ENCODE measurements at places on chromosomes 6 and 20.

DNA sequence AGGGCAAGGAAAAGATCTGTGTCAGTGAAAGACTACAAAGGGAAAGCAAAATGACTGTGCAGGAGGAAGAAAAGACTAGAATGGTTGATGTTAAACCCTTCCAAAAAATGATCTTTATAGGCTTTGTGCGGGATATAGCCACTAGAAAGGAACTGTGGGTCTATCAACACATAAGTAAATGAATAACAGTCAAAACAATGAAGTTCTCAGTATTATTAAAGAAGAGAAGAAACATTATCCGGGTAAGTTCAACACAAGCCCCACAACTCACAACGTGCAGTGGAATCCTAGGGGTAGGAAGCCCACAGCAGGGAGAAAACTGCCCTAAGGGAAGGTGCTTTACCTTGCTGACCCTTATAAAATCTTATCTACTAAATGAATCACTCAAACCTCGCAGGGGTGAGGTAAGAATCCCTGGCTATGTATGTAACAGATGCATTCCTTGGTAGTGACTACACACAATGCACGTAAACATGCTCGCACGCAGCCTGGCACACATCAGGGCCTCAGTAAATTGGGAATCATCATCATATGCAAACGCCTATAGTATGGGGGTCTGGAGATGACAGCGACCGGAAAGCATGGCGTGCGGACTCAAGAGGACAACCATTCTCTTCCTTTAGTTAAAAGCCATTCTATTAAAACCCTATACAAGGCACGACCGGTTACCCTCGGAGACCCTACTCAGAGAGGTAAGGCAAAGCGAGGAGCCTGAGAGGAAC lies 11.3 kb downstream of the TFAP2A start:
- DNase-seq = no peak

DNA sequence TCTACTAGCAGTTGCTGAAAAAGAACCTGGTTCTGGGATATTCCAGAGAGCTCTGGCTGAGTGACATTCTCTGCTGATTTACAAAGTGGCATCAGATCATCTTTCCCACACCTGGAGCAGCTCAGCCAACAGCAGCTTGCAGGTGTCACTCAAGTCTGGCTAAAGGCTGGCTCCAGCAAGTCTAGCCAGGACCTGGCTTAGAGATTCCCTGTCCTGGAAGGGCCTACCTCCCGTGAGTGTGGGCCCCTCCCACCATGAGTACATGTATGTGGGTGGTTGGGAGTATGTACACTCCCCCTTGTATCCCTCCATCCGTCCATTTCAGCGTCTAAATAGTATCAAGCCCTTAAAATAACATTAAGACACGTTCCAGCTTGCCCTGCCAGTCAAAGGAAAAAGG lies 539.3 kb upstream of the ID4 start:
- peak; percentile 90 for DNase-seq

DNA sequence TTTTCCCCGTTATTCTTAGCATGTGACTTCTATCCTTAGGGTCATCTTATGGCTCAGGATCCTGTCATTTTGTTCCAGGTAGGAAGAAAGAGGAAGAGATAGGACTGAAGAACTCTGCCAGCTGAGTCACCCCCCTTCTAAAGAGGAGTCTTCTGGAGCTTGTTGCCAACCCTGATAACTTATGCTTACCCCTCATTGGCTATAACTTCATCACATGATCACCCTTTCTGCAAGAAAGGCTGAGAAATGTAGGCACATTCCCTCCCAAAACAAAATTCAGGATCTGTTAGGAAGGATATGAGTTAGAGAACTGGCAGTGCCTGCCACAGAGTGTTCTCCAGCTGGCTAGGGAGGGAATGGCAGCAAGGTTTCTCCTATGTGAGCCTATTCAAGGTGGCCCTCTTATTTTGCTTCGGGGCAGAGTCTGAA lies 35.6 kb downstream of the ARFGEF2 start:
- DNase-seq = no peak

DNA sequence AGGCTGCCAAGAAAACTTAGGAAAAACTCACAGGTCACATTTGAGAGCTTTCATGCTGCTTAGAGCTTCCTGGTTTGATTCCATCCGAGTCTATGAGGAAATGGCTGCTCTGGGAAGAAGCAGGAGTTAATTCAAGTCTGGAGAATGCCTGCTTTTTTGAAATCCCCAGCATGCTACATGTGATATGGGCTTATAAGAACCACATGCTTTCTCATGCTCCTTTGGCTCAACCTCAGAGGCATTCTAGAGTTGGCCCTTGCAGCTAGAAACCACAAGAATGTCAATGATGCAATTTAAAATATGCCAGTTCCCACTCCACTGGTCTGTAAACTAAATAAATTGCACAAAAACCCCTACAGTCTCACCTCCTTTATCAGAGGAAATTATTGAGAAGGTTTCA lies 142.9 kb upstream of the OLIG3 start:
- DNase-seq = no peak

- DNase-seq = no peak
Measured at GRCh38 chr6:148471624-148472159, 129.1 kb downstream of the SASH1 start.

DNA sequence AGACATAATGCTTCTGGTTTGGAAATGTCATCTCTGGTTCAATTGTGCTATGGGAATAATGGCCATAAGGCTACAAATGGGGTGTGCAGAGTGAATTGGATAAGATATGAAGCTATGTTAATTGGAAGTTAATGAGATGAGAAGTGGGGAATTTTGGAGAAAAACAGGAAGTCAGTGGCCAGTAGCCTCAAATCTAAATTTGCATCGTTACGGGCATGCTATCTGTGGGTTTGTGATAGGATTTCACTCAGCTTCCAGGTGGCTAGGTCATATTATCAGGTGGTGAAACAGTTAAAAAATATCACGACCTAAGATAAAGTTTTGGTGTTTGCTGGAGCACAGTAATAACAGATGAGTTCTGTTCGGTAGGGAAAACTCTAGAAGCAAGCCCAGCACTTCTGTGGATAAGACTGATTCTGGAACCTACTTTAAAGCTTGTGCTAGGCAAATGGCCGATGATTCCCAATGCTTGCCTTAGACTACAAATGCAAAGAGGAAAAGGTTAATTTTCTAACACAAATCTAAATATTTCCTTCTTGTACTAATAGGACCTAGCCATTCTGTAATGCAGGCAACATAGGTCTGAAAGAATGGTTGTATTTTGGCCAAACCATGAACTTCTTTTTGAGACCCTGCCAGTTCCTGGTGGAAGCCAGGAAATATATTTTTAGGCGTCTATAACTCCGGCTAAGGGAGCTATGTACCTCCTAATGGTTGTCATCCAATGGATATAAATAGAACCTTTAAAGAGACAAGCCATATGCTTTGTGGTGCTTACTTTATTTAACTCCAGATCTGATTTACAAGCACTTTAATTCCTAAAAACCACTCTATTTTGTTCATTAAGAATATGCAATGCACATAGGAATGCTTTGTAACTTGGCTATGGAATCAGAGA lies 111.0 kb downstream of the PLCB1 start:
- DNase-seq = no peak

GRCh38 chr6:31765910-31766794 lies 3.7 kb downstream of the SAPCD1 start:
- DNase-seq = no peak

GRCh38 chr20:54062812-54063280 lies 7.5 kb downstream of the BCAS1 start:
- DNase-seq = no peak

GRCh38 chr20:59718071-59718470 lies 113.7 kb downstream of the PHACTR3 start:
- DNase-seq = no peak

DNA sequence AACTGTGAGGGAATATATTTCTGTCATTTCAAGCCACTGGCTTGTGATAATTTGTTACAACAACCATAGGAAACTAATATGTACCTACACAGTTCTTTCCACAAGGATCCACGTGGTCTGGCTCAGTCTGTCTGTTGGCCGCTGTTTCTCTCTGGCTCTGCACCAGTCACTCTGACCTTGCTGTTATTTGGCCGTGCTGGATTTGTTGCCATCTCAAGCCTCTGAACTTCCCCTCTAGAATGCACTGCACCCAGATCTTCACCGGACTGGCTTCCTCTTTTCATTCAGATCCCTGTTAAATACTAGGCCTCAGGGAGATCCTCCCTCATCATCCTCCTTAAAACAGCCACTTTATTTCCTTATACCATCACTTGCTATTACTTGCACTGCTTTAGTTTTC lies 446.8 kb downstream of the TFAP2B start:
- no peak for DNase-seq

GRCh38 chr20:61487346-61487996 lies 235.4 kb downstream of the CDH4 start:
- DNase-seq = no peak

DNA sequence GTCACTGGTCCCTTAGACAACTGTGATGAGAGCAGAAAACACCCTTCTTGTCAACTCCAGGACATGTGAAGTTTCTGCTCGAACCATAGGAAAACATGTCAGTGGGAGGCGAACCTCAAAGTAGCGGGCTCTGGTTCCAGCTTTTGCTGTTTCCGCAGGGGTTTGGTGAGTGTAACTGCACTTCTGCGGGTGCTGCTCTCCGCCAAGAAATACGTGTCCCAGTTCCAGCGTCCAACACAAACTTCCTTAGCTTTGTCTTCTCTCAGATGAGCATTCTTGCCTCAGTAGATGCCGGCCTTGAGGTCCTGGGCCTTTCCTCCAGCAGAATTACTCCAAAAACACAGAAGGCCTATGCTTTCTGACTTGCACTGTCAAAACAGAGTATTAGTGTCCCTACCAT lies 156.3 kb downstream of the FNDC1 start:
- no peak for DNase-seq

GRCh38 chr20:49712646-49712995 lies 1.1 kb downstream of the B4GALT5 start:
- DNase-seq = no peak

DNA sequence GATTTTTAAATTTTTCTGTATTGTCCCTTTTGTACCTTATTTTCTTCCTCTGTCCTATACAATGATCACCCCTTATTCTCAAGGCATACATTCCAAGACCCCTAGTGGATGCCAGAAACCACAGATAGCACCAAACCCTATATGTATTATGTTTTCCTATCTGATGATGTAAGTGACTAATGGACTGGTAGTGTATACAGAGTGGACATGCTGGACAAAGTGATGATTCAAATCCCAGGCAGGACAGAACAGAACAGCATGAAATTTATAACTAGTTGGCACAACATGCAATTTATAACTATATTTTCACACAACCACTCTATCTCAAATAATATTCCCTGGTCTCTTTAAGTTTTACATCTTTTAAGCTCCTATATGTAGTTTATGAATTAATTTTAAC lies 205.6 kb upstream of the FLRT3 start:
- DNase-seq = no peak

- no peak for DNase-seq
Measured at GRCh38 chr20:20713244-20713765, 861 bp upstream of the RALGAPA2 start.

GRCh38 chr6:144920391-144920961 lies 635.3 kb downstream of the UTRN start:
- DNase-seq = no peak

DNA sequence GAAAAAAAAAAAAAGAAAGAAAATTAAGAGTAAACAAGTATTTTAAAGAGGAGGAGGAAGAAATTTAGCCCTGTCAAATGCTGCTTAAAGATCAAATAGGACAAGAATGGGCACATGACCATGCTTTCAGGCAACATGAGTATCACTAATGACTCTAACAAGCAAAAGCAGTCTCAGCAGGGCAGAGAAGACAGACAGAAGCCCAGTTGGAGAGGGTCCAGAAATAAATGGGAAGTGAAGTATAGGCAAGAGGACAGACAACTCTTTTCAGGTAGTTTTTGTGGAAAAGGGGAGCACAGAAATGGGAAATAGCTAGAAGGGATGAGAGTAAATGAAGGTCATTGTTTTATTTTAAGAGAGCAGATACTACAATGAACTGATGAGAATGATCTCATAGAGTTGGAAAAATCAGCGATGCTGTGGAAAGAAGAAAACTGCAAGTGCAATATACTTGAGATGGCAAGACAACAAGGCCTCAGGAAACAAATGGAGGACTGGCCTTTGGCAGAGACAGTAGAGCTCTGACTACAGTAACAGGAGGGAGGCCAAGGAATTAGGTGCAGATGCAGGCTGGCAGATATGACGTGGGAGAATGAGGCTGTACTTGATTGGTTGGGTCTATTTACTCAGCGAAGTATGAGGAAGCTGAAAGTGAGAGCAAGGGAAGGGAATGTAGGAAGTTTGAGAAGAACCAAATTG lies 40.3 kb downstream of the KIF6 start:
- DNase-seq = no peak

DNA sequence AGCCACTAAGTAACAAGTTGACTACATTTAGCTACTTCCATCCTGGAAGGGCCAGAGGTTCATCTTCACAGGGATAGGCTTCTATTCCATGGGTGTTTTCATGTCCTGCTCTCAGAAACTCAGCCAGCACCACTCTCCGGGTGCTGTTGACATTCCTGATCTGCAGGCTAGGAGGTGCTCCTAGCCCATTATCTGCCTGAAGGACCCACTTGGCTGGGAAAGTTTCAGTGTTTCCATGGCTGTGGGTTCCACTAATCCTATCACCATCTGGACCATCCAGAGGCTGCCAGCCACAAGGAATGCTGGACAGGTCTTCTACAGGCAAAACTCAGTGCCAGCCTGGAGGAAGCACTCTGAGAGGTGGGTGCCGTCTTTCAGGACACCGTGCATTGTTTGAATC lies 45.2 kb downstream of the HLA-G start:
- DNase-seq = no peak

- DNase-seq = no peak
Measured at GRCh38 chr6:43836507-43837240, 66.7 kb downstream of the VEGFA start.

GRCh38 chr6:21375151-21376116 lies 218.1 kb upstream of the SOX4 start:
- no peak for DNase-seq

DNA sequence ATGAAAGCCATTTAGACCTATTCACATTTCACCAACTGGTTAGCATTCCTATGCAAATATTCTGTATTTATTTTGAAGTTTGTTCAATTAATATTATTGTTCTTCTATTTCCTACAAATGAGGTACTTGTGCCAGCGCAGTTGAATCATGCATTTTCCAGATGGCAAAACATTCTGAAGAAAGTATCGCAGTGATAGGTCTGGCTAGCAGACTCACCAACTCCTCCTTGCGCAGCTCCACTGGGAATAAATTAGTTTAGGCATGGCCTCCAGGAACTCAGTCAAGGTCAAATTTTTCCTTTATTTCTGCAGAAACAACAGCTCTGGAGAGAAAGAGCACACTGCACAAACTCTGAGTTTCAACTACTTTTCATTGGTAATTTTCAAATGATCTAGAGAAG lies 437.7 kb downstream of the COL12A1 start:
- DNase-seq = no peak

GRCh38 chr20:61254881-61255626 lies 3.0 kb downstream of the CDH4 start:
- DNase-seq = no peak
